ENCODE measurements at places on chromosomes 1 and 21.

DNA sequence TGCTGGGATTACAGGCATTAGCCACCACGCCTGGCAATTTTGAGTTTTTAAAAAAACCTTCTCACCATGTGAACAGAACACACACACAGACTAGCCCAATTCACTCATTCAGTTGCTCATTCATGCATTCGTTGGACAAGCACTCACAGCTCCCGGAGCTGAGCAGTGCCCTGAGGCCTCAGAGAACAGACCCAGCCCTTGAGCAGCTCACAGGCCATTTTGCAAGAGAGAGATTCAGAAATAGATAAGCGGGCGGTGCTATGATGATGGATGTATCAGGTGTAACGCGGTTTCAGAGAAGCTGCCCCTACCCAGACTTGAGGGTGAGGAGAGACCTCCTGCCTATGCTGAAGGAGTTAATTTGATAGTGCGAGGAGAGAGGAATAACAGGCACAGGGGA, 18.6 kb downstream of the PTAFR start:
- no peak for DNase-seq

GRCh38 chr1:31799196-31799894, 16.5 kb downstream of the SPOCD1 start:
- DNase-seq = no peak

GRCh38 chr1:96967311-96967710, 245.7 kb downstream of the PTBP2 start:
- no peak for DNase-seq

DNA sequence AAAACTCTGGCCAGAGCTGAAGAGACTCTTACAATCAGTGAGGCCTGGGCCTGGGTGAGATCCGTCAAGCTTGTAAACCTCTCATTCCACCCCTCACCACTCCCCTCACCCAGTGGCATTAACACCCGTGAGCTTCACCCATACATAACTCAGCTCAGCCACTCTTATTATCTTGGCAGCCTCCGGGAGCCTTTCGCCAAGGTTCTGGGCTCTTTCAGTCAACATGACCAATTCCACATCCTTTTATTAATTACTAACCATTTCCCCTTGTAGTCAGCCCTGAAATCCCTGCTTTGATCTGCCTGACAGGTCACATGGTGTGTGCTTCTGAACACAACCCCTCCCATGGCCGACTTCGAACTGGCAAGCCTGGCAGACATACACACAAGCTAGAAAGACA, 134.8 kb downstream of the SETD4 start:
- no peak for DNase-seq

DNA sequence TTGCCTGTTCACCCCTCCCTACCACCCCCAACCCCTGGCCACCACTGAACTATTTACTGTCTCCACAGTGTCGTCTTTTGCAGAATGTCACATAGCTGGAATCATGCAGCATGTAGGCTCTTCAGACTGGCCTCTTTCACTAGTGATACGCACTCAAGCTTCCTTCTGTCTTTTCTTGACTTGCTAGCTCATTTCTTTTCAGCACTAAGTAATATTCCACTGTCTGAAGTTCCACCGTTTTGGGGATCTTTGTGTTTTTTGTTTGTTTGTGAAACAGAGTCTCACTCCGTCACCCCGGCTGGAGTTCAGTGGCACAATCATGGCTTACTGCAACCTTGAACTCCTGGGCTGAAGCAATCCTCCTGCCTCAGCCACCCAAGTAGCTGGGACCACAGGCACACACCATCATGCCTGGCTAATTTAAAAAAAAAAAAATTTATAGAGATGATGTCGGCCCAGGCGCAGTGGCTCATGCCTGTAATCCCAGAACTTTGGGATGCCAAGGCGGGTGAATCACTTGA, 43.4 kb upstream of the SLC25A33 start:
- no peak for DNase-seq

DNA sequence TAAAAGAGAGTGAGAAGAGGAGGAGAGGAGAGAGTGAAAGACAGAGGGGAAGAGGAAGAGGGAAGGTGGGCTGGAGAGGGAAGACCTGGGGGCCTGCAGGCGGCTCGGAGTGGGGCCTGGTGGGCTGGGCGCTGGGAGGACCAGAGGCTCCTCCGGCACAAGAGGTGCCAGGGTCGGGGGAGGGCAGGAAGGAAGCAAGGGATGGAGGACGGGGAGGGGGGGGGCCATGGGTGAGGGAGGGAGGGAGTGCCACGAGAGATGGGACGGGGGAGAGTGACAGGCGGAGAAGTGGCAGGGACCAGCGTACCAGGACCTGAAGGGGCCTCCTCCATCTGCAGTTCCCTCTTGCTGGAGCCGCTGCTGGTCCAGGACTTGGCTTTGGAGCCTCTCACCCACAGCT, 87.7 kb downstream of the CASZ1 start:
- DNase-seq = no peak

GRCh38 chr1:10208537-10208936, 1.8 kb upstream of the KIF1B start:
- DNase-seq = no peak

- no peak for DNase-seq
Observed at GRCh38 chr1:205665201-205666045, 14.9 kb downstream of the SLC45A3 start.

- DNase-seq = no peak
Observed at GRCh38 chr1:95034506-95034905, 38.2 kb downstream of the ALG14 start.

DNA sequence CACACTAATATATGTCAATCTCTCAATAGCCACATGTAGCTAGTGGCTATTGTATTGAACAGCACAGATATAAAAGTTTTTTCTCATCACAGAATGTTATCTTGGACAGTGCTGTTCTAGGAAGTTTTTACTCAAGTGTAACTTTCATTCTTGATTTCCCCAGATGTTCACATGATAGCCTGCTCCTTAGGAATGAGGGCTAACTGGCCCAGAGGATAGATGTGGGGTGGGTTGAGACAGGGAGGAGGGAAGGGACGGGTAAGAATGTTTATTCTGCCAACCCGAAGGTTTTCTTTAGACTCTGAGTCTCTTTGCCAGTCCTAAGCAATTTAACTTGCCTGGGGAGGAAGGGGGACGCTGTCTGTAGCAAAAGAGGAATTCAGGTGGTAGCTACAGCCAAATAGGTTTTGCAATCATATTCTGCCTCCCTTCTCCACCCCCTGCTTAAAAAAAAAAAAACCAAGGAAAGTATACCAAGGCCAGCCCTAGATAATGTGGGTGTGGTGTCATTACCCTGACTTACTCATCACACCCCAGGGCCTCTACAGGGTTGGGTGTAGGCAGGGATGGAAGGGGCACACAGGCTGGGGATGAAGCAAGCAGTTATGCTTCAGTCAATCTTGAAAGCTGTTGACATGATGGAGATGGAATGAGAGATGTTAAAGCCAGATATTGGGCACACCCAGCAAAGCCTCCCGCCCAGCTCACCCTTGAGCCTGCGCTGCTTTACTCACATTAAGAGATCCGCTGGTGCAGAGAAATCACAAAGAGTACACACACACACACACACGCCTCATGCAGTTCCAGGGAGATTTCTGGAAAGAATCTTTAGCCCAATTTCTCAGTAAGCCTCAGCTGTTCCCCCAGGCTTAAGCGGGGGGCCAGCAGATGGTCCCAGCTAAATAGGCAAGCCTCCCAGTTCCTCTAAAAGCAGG, 59.9 kb downstream of the PLXNA2 start:
- DNase-seq = peak; percentile 35

DNA sequence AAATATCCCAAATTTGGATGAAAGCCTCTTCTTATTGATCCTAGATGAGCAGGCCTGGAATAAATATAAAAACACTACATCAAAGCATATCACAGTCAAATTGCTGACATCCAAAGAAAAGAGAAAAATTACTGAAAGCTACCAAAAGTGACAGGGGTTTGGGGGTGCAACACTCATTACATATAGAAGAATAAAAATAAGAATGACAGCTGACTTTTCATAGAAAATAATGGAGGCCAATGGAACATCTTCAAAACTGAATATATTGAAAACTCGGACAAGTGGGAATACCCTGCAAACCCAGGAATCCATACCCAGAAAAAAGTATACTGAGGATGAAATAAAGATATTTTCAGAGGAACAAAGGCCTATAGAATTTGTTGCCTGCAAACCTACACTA, 84.0 kb downstream of the FOXJ3 start:
- no peak for DNase-seq

DNA sequence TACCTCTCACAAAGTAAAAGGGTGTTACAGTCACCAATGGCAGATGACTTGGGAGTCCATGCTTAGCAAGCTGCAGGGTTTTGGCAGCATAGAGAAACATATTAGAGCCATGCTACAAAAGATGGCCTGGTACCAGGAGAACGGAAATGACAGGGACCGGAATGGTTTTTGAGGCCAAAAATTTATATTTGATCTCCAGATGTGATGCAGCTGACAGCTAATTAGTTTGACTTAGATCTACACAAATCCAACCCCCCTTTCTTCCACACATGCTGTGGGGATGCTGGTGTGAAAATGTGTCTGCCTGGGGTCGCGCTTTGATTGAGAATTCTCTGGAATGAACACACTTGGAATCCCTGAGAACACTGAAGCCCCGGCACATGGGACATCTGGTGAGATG, 26.5 kb downstream of the SYF2 start:
- DNase-seq = no peak

DNA sequence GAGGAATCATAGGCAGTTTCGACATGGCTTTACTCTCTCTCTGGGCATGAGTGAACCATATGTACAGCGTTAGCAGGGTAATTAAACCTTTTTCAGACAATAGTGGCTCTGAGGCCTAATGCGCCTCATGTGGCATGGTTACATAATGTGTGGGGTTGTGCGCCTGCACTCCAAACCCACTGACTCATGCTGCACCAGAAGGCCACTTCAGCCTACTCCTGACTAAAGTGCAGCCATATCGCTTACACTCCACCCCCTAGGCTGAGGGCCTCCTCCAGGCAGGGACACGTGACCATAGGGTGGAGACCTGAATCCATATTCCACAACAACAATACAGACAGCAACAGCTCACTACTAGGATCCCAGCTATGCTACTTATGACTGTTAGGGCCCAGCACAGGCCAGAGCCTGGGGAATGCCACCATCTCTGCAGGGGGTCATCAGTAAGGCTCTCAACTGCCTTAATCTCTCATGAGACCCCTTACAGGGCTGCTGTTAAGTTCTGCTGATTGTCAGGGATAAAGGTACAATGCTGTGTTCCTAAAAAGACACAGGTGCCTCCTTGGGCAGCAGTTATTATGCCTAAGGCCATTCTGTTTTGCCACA, 13.4 kb upstream of the ODF2L start:
- peak; percentile 50 for DNase-seq

DNA sequence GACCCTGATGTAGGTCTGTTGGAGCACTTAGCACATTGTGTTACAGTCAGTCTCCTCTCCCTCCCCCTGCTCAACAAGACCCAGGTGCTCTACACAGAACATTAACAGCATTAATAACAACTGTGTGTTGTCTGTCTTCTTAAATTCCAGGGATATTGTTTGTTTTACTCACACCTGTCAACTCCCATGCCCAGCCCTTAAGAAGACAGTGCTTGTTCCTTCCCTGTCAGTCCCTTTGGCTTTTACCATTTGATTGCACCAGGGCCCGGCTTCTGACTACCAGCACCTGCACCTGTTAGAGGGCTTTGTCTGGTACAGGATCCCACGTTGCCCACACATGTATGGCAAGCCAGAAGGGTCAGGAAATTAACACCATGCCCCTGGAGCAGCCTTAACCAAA, 11.7 kb downstream of the RIMKLA start:
- DNase-seq = peak; percentile 88

DNA sequence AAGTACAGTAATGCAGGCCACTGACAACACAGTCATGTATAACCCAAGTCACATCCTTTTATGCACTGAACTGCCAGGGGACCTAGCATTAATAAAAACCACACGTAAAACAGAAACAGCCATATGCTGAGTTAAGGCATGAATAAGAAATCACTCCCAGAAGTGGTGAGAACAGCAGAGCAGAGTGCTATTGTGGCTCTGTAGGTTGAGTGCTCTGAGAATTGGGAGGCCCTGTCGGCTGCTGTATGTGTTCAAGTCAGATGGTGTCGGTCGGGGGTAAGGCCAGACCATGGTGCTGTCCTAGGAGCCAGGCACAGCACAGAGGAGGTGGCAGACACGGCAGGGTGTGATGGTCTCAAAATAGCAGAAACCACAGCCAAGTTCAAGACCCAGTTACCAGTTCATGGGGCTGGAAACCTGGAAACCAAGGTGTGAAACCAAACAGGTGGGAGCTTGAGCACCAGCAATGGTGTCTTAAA, 126.6 kb upstream of the COA6 start:
- no peak for DNase-seq

- DNase-seq = no peak
Observed at GRCh38 chr1:160747717-160748116, 8.7 kb downstream of the SLAMF7 start.

GRCh38 chr1:97895278-97895677, 25.6 kb downstream of the DPYD start:
- no peak for DNase-seq

DNA sequence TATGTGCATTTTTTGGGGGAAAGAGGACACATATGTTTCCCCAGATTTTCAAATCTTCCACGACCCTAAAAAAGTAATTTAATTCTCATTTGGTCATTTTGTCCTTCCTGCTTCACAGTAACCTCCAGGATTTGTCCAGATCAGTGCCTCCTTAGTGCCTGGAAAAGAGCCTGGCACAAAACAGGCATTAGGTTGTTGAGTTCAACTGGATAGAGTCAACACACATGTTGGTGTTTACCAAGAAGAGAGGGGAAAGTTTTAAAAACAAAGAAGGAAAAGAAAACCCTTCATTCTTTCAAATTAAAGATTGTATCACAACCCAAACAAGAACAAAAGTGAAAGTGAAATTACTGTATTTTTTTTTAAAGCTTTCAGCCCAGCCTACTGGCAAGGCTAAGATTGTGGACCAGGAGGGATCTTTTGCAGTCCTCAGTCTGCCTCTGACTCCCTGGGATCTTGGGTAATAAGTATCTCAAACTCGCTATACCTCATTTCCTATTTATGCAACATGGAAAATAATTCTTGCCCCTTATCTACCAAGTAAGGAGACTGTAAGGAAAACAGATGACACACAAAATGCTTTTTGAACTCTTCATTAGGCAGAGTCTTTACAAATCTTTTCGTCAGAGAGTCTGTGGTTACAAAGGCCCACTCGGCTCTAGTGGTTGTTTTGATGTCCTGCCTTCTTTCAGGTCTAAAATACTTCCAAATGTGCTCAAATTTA, 57.8 kb downstream of the ZNF281 start:
- DNase-seq = no peak

DNA sequence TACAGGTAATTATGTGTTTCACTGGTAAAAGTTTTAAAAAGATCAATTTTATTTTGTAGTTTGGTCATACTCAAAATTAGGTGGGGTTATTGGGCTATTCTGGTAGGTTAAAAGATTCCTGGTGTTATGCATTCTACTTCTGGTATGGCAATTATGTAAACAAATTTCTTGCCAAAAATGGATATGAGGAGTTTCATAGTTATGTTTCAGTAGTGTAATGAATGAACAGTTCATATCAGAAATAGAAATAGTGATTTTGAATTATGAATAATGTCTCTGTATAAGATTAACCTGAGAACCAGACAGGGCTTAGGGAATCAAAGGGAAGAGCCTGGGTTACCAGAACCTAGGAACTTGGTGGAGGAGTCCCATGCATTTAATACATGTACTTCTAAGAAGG, 15.9 kb downstream of the ATF6 start:
- DNase-seq = no peak
